Esophagus muscularis mucosa (tissue), 4 donors: ENCODE measurements at places on chromosomes 4 and X. TPM values are rescaled to one million over a fixed set of nuclear protein-coding genes. Genes with fewer than 3 reads are reported as not detected.
A peak's percentile ranks its signal among the peaks of the same experiment; 100 is the strongest.

LRCH2 gene
- total RNA-seq, result 9.8 TPM

CSAG2 gene
- total RNA-seq, result not detected

YY2 gene
- 1.2 TPM for total RNA-seq

TCEAL9 gene
- 57.4 TPM for total RNA-seq

EDA gene
- total RNA-seq, result 4.3 TPM

SPANXA1 gene
- total RNA-seq, result not detected

DNA sequence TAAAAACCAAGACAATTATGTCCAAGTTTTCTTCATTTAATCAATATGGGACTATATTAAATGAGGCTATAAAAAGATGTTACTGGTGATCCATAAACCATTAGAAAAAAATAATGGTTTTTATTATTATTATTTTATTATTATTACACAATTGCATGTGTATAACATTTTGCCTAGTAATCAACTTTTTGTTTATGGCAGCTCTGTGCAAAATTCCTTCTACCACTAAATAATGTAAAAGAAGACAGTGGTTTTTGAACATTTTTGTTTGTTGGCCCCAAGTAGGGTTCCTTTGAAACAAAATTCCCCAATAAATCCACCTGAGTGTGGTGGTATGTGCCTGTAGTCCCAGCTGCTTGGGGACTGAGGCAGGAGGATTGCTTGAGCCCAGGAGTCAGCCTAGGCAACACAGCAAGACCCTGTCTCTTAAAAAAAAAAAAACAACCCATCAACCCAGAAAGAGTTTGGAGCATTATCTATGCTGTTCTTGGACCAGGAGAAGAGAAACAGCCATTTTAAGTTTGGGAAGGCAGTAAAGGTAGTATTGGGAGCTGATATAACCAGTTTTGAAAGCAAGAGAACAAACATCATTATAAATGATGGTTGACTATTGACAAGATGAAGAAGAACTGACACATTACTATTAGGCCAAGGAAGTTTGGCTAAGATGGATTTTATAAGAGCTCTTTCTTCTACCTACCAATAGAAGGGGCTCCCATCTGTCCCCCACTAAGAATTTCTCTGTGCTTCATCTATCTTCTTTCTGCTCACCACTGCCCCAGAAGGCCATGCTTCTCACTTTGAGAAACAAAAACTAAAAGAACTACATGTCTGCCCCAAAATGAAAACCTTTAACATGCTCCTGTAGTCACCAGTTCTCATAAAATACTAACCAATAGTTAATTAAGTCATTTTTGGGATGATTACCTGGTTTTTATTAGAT, 2.2 kb downstream of the TMEM156 start:
- DNase-seq, result no peak
- H3K4me3 ChIP-seq, result no peak overlapping the region
- no peaks in the 10 kb centered on the region for H3K36me3 ChIP-seq

DNA sequence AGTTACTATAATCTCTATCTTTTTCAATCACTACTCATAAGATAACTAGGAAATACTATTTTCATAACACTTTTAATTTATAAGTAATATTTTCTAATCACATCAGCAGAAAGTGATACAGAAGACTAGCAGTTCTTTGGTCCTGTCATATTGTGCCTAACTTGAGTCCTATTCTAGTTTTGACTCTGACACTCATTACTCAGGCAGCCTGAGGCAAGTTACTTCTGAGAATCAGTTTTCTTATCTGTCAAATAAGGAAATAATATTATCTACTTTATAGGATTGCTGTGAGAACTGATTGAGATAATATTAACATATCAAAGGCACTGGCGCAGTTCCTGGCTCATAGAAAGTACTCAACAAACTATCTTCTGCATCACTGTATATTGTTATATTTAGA, 17.8 kb downstream of the PITX2 start:
- no peak overlapping the region for H3K4me3 ChIP-seq
- no peaks in the 10 kb centered on the region for H3K4me1 ChIP-seq
- no peaks in the 10 kb centered on the region for H3K27me3 ChIP-seq
- DNase-seq, result no peak
- H3K27ac ChIP-seq, result no peak overlapping the region

GRCh38 chrX:70508296-70508911, 63.8 kb downstream of the DLG3 start:
- no peaks in the 10 kb centered on the region for H3K36me3 ChIP-seq
- no peak overlapping the region for H3K27ac ChIP-seq
- no peaks in the 10 kb centered on the region for H3K27me3 ChIP-seq
- no peak for DNase-seq

DNA sequence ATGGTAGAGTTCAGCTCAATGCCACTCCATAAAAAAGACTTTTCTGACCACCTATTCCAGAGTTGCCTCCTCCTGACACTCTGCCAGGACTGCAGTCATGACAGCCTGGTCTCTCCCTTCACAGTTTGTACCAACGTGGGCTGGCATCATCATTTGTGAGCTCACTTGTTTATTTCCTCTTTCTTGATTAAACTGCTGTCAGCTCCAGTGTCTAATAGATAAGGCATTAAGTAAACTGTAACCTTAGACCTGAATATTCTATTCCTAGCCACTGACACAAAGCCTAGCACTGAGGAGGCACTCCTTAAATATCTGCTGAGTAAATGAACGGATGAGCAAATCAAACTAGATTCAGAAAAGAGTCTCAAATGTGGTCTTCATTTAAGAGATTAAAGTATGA, 48.7 kb downstream of the DDX60 start:
- H3K27ac ChIP-seq, result no peak overlapping the region
- peaks cover 8% of the 10 kb centered on the region for H3K36me3 ChIP-seq
- DNase-seq, result no peak

DNA sequence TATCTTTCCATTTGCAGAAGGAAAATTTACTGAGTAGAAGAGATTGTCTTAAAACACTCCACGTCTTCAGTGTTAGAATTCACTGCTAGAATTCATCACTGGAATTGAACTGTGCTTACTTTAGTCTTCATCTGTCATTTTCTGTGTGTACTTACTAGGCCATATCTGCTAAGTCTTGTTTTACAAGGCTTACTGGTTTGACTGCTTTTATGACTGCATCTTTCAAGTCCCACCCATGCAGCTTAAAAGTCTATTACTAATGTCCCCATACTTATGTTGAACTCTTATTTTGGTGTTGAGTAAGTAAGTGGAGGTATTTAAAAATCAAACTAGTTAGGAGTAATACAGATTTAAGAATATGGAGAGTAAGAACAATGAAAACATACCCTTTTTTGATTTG, 14.6 kb downstream of the CLCN3 start:
- peaks cover 5% of the 10 kb centered on the region for H3K4me1 ChIP-seq
- no peak overlapping the region for H3K4me3 ChIP-seq
- no peak for DNase-seq

- no peak overlapping the region for H3K27ac ChIP-seq
- no peak overlapping the region for H3K4me3 ChIP-seq
- DNase-seq, result no peak
- no peaks in the 10 kb centered on the region for H3K27me3 ChIP-seq
- H3K36me3 ChIP-seq, result no peaks in the 10 kb centered on the region
Observed at GRCh38 chrX:34880656-34881055, 61.9 kb upstream of the FAM47B start.

DNA sequence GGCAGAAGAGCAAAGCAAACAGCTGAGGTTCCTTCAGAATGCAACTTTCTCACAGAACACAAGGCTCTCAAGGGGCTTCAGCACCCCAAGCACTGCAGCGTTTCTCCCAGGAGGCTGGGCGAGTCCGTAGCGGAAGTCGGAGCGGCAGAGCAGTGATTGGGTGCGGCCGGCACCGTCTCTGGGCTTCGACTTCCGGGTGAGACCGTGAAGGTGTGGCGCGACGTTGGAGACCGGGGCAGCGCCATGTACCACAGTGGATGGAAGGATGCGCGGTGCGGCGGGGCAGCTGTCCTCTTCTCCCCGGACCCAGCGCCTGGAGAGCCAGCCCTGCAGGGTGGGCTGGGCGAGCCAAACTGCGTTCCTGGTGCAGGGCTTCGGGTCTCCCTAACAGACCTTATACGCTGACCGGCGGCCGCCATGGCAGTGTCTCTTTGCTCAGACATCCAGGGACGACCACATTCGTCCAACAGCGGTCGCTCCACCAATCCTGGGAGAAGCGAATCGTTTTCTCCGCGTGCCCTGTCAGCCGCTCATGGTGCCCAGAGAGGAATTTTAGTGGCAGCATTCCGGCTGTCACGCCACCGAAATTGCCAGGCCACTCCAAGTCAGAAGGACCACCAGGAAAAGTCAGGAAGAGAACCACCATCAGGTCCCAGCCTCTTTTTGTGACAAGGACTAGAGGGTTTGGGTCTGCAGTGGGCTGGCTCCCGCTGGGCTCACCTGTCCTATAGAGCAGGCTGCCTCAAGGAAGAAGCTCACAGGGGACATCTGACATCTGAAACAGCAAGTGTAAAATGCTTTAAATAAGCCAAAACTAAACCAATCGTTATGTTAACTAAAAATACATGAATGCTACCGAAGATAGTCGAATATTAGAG, 20.5 kb downstream of the TRIM61 start:
- H3K4me1 ChIP-seq, result peaks cover 17% of the 10 kb centered on the region
- no peak for DNase-seq
- H3K4me3 ChIP-seq, result peak overlapping the region; percentile 64
- H3K27ac ChIP-seq, result peak overlapping the region; percentile 24

GRCh38 chrX:78321809-78322208, 5.6 kb downstream of the CYSLTR1 start:
- H3K4me3 ChIP-seq, result no peak overlapping the region
- no peaks in the 10 kb centered on the region for H3K36me3 ChIP-seq
- DNase-seq, result no peak

DNA sequence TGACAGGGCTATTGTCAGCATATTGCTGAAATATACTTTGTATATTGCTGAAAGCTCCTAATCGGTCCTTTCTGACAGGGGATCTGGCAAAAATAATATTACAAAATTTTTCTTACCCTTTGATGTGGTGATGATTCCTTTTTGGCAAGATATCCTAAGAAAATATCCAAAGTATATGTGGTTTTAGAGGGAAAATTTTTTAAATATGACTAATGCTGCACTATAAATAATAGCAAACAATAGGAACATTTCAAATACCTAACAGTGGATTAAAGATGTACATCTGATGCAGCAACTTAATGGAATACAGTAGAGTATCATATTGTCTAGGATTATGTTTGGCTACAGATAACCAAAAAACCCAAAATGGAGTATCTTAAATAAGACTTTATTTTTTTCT, 49.6 kb downstream of the RRAGB start:
- H3K27ac ChIP-seq, result no peak overlapping the region
- H3K4me3 ChIP-seq, result no peak overlapping the region
- H3K27me3 ChIP-seq, result no peaks in the 10 kb centered on the region
- H3K36me3 ChIP-seq, result no peaks in the 10 kb centered on the region
- no peaks in the 10 kb centered on the region for H3K4me1 ChIP-seq

DNA sequence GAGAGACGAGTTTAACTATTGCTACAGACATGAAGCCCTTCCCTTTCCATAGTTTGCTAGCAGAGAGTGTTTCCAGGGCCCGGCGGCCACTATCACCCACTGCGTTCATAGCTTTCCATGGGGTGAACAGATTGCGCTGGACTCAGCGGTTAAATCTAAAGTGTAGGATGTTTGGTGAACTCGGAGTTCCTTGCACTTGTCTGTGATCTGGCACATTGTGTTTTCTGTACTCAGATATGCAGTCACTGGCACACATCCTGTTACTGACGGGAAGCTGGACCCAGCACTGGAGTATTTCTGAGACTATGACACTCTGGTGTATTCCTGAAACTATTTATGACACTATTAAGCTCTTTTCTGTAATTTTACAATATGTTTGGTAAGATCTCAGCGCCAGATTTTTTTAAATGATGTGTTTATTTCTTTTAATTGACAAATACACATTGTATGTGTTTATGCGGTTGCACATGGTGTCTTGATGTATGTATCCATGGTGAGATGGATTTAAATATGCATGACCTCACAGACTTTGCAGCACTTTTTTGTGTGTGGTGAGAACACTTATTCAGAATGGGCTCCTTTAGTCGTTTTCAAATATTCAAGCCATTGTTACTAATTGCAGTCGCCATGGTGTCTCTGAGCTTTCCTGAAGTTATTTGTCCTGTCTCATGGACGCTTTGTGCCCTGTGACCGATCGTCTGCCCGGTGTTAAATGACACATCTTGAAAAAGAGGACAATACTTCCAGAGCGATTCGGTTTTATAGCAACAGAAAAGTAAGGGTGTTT, 14.1 kb downstream of the CD99 start:
- peak overlapping the region; percentile 3 for H3K4me3 ChIP-seq
- H3K4me1 ChIP-seq, result peaks cover 98% of the 10 kb centered on the region
- DNase-seq, result no peak
- H3K27me3 ChIP-seq, result no peaks in the 10 kb centered on the region

DNA sequence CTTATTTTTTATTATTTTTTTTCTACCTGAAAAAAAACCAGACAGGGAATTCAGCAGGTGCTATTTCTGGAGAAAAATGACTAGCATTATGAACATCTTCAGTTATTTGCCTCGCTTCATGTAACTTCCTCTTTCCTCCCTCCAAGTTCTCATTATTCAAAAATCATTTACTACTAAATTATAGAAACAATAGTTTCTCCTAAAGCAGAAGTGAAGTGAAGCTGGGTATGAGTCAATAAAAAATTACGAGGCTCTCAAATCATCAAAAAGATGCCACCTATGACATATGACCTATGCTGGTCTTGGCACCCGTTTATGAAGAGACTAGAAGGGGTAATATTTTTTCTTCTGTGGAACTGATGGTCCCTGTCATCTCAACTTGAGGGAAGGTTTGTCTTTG, 145.0 kb upstream of the AADAT start:
- no peak overlapping the region for H3K27ac ChIP-seq
- DNase-seq, result no peak
- no peaks in the 10 kb centered on the region for H3K36me3 ChIP-seq
- no peaks in the 10 kb centered on the region for H3K27me3 ChIP-seq
- no peak overlapping the region for H3K4me3 ChIP-seq

DNA sequence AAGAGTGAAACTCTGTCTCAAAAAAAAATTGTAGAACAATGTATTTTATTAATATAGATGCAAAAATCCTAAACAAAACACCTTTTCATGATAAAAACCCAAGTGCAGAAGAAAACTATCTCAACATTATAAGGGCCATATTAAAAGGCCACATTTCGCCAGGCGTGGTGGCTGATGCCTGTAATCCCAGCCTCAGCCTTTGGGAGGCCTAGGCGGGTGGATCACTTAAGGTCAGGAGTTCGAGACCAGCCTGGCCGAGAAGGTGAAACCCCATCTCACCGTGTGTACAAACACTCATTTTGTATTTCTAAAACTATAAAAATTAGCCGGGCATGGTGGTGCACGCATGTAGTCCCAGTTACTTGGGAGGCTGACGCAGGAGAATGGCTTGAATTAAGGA, 9.9 kb upstream of the FAM193A start:
- no peak overlapping the region for H3K27ac ChIP-seq
- H3K4me1 ChIP-seq, result no peaks in the 10 kb centered on the region
- no peaks in the 10 kb centered on the region for H3K36me3 ChIP-seq
- no peak for DNase-seq
